ENCODE measurements at places on chromosomes 7 and 10.

GRCh38 chr10:128150045-128150493, 23.8 kb upstream of the MKI67 start:
- peak; percentile 87 for DNase-seq

- DNase-seq, result no peak
These were observed 35.9 kb downstream of the PTPRE start for GRCh38 chr10:127942811-127943210.

GRCh38 chr10:83849150-83849549, 290.2 kb upstream of the GHITM start:
- DNase-seq, result peak; percentile 18

GRCh38 chr10:87534173-87534858, 29.6 kb downstream of the MINPP1 start:
- DNase-seq, result no peak

DNA sequence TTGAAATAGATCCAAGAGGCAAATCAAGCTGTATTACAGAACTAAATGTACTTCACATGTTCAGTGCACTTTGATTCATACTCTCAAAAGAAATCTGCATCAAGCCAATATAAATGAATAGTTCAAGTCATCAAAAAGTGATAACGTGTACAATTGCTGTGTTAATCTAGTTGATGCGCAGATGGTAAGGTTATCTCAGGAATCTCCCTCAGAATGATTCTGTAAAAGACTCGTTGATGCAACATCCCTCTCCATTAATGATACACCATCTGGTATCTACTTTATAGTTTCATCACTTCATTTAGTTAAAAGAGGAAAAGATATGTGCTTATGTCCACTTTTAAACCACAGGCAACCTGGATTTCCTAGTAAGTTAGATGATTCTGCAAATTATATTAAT, 200.6 kb downstream of the CHCHD3 start:
- DNase-seq, result no peak

DNA sequence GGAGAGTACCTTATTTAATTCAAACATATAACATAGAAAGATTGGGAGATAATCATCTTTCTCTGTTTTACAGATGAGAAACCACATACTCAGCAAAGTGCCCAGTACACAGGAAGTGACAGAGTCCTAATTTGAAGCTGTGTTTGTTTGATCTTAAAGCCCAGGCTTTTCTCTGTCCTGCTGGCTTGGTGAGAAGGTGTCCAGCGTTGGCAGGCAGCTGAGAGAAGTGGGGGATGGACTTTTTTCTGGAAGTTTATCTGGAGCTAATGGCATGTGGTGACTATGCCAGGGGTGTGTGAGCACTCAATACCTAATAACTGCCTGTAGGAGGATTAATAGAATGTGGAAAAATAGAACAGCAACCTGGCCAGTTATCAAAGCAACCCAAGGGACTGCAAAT, 60.8 kb downstream of the NPSR1 start:
- DNase-seq, result no peak

DNA sequence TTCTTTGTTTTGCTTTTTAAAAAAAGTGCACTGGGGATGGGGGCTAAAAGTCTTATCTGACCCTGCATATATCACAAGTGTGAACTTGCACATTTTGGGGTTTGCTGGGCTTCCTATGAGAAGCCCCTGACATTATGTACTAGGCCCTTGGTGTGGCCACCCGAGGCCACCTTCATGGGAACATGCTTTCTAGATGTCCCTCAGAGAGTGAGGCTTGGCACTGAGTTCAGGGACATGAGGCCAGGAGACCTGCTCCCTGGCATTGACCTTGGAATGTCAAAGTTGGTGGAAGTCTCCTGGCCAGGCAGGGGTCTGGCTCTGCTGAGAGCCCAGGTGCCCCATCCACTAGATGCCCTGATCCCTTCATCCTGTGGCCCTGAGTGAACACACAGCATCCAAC, 536.2 kb downstream of the TCERG1L start:
- DNase-seq, result no peak

DNA sequence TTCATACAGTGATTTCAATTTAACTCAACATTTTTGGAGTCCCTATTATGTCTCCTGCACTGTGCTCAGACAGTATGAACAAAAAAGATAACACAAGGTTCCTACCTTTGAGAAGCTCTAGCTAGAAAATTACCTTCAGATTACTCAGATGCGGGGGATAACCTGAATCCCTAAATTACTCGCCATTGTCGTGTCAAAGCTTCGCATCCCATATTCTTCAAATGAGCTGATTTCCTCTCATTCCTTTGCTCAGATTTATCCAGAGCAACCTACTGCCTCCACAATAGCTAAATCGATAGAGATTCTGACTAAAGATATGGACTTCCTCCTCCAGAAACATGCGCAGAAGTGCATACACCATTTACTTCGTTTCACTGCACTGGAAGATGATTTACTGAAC, 42.6 kb downstream of the ZNF800 start:
- no peak for DNase-seq

DNA sequence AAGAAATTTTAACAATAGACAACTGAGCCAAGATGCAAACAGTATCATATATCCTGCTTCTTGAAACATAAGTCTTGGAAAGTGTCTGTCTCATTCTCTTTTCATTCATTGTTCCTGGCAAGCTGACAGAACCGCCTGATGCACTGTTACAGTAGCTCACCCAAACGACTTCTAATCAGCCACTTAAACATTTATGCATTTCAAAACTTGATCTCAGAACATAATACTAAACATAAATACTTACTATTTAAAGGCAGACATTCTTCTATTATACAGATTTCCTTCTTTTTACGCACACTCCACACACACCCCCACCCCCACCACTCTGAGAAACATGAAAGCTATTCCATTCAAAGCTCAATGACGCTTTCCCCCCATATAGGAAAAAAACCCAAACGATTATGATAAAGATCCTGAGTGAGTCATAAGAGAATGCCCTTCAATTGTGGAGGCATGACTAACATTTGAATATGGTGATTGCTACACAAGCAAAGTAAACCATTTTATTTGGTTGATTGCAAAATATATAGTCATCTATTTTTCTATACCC, 30.5 kb downstream of the SHTN1 start:
- no peak for DNase-seq

DNA sequence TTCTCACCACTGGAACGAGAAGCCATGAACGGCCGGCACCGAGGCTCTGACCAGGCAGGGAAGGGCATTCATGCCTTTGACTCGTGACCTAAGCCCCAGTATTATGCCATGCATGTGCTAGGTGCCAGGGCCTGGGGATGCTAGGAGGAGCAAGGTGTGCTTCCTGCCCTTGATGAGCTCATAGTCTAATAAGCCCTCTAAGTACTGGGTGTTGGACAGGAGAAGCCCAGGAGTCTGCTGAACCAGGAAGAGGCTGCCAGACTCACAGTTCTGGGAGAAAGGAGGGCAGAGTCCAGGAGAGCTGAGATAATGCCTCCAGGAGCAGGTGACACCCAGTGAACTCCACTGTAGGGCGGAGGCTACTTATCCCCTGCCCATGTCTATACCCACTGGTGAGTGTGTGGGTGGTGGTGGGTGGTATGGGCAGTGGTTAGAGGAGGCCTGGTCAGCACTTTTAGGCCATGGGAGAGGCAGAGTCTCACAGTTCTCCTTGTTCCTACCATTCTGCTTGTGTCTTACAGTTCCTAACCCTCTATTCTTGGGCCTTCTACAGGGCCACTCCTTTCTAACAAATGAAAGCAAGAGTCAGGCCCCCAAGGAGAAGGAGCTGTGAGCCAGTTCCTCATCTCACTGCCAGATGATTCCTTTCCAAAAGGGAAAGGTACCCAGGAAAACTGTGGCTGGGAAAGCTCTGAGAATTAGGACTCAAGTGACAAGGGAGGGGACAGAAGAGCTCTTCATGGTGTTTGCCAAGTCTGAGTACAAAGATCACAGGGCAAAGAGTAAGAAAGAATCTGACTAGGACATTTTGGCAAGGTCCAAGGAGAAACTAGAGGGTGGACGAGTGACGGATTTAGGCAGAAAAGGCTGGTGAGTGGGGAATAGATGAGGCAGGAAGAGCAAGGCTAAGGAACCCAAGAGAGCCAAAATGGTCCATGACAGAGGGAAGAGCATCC, 3.6 kb upstream of the MXI1 start:
- DNase-seq, result no peak

- DNase-seq, result no peak
These were observed 17.2 kb downstream of the AKAP9 start for GRCh38 chr7:91957823-91958222.

DNA sequence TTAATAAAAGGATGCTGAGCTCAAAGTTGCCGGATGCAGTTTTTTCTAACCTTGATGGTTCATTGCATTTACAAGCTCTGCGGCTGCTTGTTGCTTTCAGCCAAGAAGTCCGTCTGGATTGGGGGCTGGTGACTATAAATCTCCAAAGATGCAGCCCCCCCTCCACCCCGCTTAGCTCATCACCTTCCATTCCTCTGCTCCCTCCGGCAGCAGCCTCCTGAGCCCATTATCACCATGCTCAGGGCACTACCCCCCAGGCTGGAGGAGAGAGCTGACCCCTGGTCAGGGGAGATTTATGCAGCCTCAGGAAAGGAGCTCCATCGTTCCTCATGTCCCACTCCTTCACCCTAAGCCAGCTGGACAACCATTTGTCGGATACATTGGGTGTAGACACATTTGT, 55.3 kb upstream of the ZRANB1 start:
- no peak for DNase-seq

DNA sequence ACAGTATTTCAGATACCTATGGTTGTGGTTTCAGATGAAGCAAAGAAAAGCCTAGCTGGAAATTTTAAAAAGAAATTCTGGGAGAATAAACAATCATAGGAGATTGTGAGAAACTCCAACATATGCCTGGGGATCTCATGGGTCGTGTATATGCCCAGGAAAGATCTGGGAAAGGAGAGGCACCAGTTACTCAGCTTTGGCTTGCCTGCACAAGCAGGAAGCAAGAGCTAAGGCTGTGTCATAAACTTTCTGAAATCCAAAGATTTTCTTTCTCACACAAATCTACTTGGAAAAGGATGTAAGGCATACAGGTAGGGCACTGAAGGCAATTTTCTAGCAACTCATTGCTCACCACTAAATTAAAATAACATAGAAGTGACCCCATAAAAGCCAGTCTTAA, 373.6 kb downstream of the CDC14C start:
- DNase-seq, result no peak

- no peak for DNase-seq
These were observed 2.0 kb downstream of the TYSND1 start for GRCh38 chr10:70144372-70145110.

DNA sequence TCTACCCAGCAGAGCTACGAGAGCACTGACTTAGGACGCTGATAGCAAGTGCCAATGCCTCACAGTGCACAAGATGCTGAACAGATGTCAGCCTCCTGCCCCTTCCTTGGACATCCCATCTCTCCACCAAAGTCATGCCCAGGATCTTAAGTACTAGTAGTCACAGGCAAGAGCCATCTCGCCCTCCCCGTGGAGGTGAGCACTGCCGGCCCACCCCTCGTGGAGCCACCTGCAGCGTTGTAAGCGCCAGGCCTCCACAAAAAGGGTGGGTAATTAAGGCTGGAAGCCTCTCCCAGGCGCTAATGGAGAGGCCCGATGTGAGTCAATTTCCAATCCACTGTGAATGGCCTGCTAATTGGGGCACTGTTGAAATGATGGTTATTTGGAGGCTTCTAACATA, 156.2 kb downstream of the GRID1 start:
- DNase-seq, result no peak

- DNase-seq, result no peak
These were observed 342.7 kb downstream of the LRMDA start for GRCh38 chr10:75773813-75774782.

GRCh38 chr10:52443419-52444388, 129.6 kb downstream of the DKK1 start:
- DNase-seq, result no peak

DNA sequence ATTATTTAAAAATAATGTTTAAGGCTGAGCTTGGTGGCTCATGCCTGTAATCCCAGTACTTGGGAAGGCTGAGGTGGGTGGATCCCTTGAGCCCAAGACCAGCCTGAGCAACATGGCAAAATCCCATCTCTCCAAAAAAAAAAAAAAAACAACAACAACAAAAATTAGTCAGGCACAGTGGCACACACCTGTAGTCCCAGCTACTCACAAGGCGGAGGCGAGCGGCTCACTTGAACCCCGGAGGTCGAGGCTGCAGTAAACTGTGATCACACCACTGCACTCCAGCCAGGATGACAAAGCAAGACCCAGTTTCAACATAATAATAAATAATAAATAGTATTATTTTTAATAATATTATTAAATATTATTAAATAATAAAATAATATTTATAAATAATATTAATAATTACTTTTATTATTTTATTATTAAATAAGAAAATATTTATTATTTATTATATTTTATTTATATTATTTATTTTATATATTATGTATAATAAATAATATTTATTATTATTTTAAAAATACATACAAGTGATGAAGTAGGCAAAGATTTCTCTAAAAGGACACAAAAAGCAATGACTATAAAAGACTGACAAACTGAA, 8.4 kb upstream of the LRRC61 start:
- no peak for DNase-seq

DNA sequence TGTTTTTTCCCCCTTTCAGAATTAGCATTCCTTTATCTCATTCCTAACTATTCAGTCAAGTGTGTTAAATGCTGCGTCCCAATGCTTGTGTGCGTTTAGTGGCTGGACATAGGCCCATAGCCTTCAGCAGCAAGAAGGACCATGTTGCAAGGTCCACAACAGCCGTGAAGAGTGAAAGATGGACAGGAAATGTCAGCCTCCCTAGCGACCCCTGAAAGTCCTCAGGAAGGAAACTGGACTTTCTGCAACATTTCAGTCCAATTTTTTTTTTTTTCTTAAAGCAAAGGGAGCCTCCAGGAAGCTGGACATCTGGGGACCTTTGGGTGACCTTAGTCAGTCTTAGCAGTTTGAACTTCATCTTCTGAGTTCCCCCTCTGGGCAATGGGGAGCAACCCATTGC, 550.7 kb upstream of the MGMT start:
- DNase-seq, result no peak
